Right ventricle myocardium superior (tissue), 1 donor: ENCODE measurements at places on chromosomes 3 and 15. TPM values are rescaled to one million over a fixed set of nuclear protein-coding genes. Genes with fewer than 3 reads are reported as not detected.

ABHD17C gene
- total RNA-seq = 8.0 TPM

TTC23 gene
- total RNA-seq = 8.7 TPM

MAGEF1 gene
- 28.5 TPM for total RNA-seq

PAK6 gene
- 9.7 TPM for total RNA-seq

GNAT1 gene
- not detected for total RNA-seq

SCN5A gene
- 162 TPM for total RNA-seq

ACAP2 gene
- total RNA-seq = 12.8 TPM
